Stimulated activated CD4-positive, alpha-beta T cell treated with anti-CD3 and anti-CD28 coated beads, Interleukin-1b, Interleukin-23, amount 100 ng/mL, for 1 hour (primary cell): ENCODE measurements at places on chromosomes 12 and 14.

DNA sequence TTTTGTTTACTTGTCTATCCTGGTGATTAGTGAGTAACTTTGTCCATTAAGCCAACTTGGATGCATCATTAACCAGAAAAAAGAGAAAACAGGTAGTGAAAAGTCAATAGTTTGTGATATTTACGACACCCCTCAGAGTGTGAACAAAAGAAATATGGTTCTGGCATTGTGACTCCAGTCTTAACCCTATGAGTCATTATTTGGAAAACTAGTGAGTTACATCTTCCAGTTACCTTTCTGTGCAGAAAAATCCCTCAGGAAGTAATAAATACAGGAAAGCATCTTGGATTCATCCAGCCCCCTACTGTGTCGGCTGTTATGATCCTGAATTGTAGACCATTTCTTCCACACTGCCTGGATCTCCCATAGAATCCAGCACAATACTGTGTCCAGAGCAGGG lies 379.1 kb downstream of the GALC start:
- no peak for DNase-seq

- no peak for DNase-seq
Measured at GRCh38 chr14:95307402-95308041, 12.2 kb downstream of the CLMN start.

- no peak for DNase-seq
Measured at GRCh38 chr12:24081606-24082005, 132.1 kb upstream of the SOX5 start.

DNA sequence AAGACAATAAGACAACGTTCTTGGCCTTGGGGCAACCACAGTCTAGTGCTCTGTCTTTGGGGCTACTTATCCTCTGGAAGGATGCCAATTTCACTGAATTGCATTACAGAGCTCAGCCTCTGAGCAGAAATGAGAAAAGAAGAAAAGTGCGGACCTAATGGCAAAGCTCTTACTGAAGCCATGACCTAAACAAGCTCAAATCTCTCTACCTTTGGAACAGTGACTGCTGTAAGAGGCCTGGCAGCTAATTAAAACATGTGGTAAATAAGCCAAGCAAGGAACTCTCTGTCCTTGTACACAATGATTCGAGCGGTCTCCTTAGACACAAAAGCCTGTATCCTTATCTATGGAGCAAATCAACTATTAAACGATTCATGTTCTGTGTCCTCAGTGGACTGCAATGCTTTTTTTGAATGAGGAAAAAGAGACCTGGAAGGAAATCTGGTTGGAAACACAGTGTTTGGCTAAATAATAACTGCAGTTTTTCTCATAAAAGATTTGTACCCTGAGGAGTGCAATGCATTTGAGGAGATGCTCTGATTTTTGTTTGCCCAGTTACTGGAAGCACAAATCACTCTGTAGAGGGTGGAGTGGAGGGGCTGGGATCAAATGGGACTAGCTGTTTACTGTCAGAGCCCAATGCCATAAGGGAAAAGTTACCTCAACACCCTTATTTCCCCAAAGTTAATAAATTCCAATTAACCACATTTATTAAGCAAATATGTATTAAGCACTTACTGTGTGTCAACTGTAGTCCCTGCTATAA lies 113.9 kb downstream of the NDUFA12 start:
- DNase-seq, result no peak

DNA sequence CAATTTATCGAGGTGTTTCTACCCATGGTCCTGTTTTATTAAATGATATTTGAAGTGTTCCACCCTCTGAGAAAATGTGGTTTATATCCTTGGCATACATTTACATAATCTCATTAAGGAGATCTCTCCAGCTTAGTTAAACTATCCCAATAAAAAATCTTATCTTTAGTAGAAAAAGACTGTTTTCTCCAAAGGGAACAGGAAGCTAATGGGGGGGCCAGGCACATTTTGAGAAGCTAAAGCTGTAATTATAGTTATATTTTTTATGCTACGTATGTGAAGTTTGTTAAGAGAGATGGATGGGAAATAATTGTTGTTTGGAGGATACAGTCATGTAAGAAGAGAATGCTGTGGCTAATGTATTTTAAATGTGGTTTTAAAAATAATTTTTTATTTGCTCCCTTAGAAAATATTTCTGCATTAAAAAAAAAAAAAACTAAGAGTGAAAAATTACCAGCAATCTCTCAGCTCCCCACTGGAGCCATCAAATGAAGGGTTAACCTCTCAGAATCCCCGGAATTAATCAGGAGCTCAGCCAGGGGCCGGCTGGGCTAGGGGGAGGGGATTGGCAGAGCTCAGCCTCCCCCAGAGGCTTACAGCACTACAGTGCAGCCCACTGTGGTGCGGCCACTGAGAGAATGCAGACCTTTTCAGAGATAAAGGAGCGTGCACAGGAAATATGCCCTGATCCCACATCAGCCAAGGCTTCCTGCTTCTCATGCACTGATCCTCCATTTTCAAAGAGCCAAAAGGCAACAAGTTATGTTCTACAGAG lies 185.8 kb downstream of the EGLN3 start:
- no peak for DNase-seq

GRCh38 chr14:101336183-101336582 lies 225.1 kb upstream of the DIO3 start:
- DNase-seq, result no peak

- DNase-seq, result no peak
Measured at GRCh38 chr12:107760207-107760808, 629 bp downstream of the PRDM4 start.

DNA sequence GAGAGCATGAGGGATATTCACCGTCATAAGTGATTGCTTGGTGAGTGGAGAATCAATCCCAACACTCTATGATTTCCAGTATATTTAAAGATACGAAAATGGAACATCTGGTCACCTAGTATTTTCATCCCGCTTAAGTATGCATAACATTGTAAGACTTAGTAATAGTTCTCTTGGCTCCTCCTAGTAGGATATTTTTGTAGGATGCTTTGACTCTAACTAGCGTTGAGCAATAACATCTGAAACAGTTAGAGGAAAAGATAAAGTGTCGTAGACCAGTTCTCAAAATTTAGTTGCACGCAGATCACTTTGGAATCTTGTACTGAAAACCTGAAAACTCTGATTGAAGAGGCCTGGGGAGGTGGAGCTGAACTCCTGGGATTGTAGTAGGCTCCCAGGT lies 7.6 kb downstream of the SAMD4A start:
- no peak for DNase-seq

GRCh38 chr14:77903221-77903620 lies 103.3 kb downstream of the ADCK1 start:
- no peak for DNase-seq

GRCh38 chr14:106513302-106513701 lies 986.9 kb downstream of the TMEM121 start:
- DNase-seq, result no peak

DNA sequence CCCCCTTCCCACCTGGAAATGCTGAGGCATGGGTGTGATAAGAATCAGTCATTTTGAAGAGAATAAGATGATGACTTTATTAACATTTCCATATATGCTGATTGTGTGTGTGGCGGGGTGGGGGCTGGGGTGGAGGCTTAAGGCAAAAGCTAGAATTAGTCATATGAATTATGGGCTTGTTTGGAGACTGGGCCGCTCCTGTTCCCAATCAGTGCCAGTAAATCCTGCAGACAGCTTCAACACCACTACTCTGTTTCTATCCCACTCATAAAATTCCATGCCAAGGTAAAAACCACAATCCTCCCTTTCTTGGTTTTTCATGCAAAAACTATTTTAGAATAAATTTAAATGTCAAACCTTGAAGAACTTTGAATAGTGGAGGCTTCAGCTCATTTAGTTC lies 29.9 kb upstream of the SLC38A2 start:
- DNase-seq, result no peak

DNA sequence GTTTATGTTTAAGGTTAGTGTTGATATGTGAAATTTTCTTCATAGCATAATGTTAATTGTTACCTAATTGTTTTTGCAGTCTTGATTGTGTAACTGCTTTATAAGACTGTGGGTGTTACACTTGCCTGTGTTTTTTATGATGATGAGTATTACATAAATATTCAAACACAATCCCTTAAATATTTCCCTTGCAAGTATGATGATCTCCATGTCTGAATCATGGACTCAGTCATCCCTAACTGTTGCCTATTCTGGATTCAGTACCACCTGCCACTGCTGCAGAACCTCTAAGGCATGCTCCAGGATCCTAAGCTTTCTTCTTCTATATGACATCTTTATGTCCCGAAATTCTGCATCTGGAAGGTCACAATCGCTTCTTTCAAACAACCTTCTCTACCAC lies 246.3 kb upstream of the CLEC14A start:
- no peak for DNase-seq

- no peak for DNase-seq
Measured at GRCh38 chr12:103691063-103691462, 104.0 kb downstream of the STAB2 start.

DNA sequence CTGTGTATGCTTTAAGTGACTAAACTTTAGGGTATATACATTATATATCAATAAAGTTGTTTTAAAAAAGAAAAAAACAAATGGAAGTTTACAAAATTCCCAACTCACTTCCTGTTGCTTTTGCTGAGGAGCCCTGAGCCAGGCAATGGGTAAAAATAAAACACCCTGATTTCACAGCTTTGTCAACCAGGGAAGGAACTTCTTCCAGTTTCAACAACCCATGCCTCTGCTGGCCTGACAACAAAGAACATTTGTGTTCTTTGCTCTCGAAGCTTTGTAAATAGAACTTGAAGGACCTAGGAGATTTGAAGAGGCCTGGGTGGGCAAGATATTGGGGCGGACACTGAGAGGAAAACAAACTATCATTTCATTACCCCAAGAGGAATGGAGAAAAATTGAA lies 141.2 kb upstream of the NOS1 start:
- DNase-seq, result no peak

- no peak for DNase-seq
Measured at GRCh38 chr14:79418649-79419415, 792.5 kb downstream of the DIO2 start.

DNA sequence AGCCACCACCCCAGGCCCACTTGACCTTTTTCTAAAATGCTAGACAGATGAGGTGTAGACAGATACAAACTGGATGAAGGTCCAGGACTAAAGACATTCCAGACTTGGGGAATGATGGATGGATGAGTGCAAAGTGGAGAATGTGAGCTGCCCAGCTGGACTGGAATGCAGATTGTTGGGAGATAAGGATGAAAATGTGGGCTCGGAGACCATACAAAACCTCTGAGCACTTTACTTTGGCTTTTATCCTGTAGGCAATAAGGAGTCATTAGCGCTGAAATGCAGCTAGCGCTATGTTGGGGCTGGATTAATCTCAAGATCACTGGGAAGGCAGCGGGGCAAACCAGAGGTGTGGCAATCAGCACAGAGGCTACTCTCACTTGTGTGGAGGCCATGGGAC lies 64.7 kb upstream of the GNPNAT1 start:
- no peak for DNase-seq

DNA sequence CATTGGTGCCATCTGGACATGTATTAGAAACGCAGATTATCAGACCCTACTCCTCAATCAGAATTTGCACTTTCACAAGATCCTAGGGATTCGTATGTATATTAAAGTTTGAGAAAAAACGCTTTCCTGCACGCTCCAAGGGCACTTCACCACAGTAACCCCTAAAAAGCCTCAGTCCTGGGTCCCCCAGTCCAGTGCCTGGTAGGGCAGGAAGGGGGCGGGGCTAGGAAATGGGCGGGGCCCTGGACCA lies 369 bp downstream of the DEPDC4 start:
- peak; percentile 96 for DNase-seq

GRCh38 chr12:77352946-77353345 lies 287.6 kb upstream of the E2F7 start:
- DNase-seq, result no peak

GRCh38 chr12:20269337-20270067 lies 98.8 kb upstream of the PDE3A start:
- DNase-seq, result no peak

- DNase-seq, result no peak
Measured at GRCh38 chr12:91772411-91772810, 373.2 kb downstream of the BTG1 start.

GRCh38 chr14:92994942-92995341 lies 72.0 kb downstream of the CHGA start:
- DNase-seq, result no peak

GRCh38 chr12:4762773-4763172 lies 42.6 kb downstream of the GALNT8 start:
- DNase-seq, result no peak

- no peak for DNase-seq
Measured at GRCh38 chr14:102086709-102086971, 204 bp downstream of the HSP90AA1 start.

GRCh38 chr12:50110127-50110761 lies 1.8 kb upstream of the COX14 start:
- no peak for DNase-seq
